SJSA1 (cell line): ENCODE measurements at places on chromosomes 3 and 15.

- DNase-seq = no peak
Observed at GRCh38 chr3:43858294-43858701, 167.6 kb downstream of the ABHD5 start.

GRCh38 chr3:41608347-41608746 is 353.6 kb downstream of the ULK4 start:
- no peak for DNase-seq

GRCh38 chr15:29968099-29968894 is 114.5 kb upstream of the GOLGA8J start:
- DNase-seq = no peak

DNA sequence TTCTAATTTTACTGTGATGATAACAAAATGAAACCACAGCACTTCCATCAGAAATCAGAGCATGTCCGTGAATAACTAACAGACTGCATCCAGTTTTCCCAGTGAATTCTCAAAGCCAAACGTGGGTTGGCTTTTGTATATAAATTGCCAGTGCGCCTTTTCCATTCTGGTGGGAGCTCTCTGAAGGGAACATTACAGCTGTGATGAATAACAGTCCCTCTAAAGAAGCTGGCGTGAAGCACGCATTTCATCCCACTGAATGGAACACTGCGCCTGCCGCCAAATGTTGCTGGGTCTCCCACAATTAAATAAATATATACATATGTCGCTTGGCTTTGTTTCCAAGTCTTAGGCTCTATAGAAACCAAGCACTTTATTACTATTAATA is 113.0 kb upstream of the PFN2 start:
- peak; percentile 43 for DNase-seq

GRCh38 chr3:155790272-155790925 is 15.7 kb downstream of the C3orf33 start:
- DNase-seq = no peak

DNA sequence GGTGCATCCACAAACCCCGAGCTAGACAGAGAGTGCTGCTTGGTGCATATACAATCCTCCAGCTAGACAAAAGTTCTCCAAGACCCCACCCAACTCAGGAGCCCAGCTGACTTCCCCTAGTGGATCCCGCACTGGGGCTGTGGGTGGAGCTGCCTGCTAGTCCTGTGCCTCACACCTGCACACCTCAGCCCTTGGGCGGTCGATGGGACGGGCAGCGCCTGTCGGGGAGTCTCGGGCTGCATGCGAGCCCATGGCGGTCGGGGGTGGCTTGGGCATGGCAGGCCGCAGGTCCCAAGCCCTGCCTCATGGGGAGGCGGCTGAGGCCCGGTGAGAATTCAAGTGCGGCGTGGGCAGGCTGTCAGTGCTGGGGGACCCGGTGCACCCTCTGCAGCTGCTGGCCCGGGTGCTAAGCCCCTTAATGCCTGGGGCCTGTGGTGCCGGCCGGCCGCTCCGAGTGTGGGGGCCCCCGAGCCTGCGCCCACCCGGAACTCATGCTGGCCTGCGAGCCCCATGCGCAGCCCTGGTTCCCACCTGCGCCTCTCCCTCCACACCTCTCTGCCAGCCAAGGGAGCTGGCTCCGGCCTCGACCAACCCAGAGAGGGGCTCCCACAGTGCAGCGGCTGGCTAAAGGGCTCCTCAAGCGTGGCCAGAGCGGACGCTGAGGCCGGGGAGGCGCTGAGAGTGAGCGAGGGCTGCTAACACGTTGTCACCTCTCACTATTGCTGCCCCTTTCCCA is 31.0 kb downstream of the ZNF589 start:
- no peak for DNase-seq

DNA sequence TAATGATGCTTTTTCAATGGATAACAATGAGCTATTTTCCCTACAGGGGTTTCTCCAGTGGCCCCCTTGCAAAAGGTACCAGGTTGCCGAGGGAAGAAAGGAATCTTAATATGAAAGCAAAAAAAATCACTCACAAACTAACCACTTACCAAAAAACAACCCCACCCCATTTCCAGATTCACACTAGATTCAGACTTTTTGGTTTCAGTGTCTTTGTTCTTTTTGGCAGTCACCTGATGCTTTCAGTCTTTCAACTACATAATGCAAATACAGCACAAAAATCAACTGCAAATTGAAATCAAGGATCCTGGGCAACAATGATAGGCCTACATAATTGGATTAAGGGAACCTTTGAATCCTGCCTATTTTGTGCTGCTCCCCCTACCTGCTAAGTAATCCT is 71.1 kb upstream of the RAP2B start:
- DNase-seq = no peak

GRCh38 chr15:43648649-43649429 is at the start of gene CATSPER2:
Gene CATSPER2 (minus strand): TSS chr15:43648844. CDS start chr15:43648061, 783 bp downstream.
- no peak for DNase-seq

GRCh38 chr3:54895613-54896012 is 32.2 kb downstream of the LRTM1 start:
- DNase-seq = no peak

GRCh38 chr15:74788683-74789151 is 6.8 kb downstream of the CSK start:
- no peak for DNase-seq

DNA sequence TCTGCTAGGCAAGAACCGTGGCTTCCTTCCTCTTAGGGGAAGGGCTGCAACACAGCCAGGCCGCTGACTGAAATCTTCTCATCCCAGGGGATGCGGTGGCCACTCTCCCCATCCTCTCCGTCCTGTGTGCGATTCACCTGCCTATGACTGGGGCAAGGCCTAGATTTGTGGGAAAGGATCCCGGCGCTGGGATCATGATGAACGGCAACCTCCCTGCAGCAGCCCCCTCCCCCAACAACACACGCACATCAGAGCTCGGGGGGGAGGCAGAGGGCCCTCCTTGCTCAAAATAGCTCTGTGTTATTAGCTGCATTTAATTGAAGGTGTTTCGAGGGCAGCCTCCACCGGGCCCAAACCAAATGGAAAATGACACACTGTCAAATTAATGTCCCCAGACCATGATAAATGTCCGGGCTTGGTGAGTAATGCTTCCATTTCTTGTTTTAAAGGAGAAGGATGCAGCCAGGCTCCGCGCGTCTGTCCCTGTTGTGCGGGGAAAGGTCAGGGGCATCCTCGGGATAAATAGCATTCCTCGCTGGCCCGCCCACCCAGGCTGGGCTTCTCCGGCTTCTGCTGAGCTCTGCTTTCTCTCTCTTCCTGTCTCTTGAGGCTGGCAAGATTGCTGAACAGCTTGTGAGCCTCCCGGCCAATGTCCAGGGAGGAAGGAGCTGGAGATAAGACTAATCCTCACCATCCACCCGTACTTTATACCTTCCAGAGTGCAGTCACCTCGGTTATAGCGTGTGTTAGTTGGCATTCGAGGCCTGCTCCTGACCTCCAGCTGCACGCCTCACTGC is 56.4 kb upstream of the TLE3 start:
- DNase-seq = peak; percentile 64

DNA sequence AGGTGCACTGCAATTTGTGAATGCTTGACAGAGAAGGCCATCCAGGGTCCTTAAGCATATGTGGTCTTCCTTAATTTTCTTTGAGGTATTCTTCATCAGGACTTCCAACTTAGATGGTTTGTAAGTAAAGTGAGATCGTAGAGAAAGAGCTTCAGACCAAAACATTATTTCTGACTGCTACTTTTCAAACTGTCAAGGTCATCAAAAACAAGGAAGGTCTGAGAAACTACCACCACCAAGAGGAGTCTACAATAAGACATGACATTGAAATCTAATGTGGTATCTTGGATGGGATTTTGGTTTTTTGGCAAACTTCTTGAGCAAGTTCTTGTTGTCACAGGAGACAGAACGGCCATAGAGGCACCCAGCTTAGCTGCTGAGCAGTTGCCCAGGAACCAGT is 20.0 kb upstream of the RNF111 start:
- no peak for DNase-seq

DNA sequence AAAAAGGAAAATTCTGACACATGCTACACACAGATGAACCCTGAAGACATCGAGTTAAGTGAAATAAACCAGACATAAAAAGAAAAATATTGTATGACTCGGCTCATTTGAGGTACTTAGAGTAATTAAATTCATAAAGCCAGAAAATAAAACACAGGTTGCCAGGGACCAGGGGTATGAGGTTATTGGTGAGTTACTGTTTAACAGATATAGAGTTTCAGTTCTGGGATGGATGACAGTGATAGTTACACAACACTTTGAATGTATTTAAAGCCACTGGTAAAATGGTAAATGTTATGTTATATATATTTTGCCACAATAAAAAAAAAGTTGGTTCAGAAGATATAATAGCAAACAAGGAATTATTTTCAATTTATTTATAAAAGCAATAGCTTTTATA is 436.1 kb upstream of the WNT5A start:
- DNase-seq = no peak

- DNase-seq = no peak
Observed at GRCh38 chr15:71202712-71203111, 87.4 kb downstream of the THSD4 start.

DNA sequence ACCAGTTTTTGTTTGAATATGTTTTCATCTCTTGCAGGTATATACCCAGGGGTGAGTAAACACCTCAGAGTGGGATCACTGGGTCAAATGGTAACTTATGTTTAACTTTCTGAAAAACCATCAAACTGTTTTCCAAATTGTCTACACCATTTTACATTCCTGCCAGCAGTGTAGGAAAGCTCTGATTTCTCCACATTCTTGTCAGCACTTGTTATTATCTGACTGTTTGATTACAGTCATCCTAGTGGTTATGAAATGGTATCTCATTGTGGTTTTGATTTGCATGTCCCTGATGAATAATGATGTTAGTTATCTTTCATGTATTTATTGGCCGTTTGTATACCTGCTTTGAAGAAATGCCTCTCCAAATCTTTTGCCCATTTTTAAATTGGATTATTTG is 13.8 kb downstream of the FSD2 start:
- DNase-seq = no peak

GRCh38 chr3:3666664-3667063 is 132.6 kb upstream of the LRRN1 start:
- no peak for DNase-seq

- no peak for DNase-seq
Observed at GRCh38 chr15:99137111-99137546, 32.2 kb downstream of the SYNM start.

DNA sequence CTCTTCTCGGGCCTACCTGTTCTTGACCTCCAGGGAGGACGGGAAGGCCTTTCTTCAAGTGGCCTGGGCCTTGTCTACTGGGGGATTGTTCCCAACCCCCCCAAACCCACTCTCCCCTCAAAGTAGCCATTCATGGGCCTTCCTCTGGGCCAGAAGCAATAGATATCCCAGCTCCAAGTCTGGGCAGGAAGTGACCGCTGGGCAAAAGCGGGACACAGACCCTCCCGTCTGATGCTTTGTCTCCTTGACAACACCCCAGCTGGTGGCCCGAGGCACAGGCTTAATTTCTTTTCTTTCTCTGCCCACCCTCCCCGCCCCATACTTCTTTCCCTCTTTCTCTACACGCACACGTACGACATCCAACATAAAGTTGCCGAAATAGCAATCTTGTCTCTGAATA is 41.4 kb upstream of the FEZF2 start:
- DNase-seq = no peak

DNA sequence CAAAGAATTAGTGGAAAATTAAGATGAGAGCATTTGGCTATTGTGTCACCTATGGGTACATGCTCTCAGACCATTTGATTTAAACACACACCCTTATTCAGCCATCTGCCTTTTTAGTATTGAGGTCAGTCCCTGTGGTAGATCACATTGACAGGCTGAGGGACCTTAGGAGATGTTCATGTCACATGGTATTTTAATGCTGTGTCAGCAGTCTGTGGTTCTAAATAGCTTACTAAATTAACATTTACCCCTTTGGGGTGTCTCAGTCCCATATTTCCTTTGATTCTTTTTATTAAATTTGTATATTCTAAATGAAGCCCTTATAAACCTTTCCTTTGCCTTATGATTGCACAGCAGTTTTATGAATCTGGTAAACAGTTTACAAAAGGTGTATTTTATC is 2.3 kb downstream of the RBM5 start:
- no peak for DNase-seq
